ENCODE measurements at places on chromosomes 6 and 20. TPM values are rescaled to one million over a fixed set of nuclear protein-coding genes. Genes with fewer than 3 reads are reported as not detected.

The WFDC12 gene
- total RNA-seq, result not detected

The JARID2 gene
- 29.7 TPM for total RNA-seq

The C6orf118 gene
- 1.5 TPM for total RNA-seq

The EYA2 gene
- total RNA-seq, result 18.0 TPM

The HMGCLL1 gene
- 15.2 TPM for total RNA-seq

The ABCC10 gene
- total RNA-seq, result 18.3 TPM

The ATP6V1G2 gene
- 19.2 TPM for total RNA-seq

The PHACTR1 gene
- 21.8 TPM for total RNA-seq

The MEP1A gene
- total RNA-seq, result not detected

The C6orf52 gene
- total RNA-seq, result not detected

The SRSF3 gene
- total RNA-seq, result 254 TPM

The OR12D3 gene
- not detected for total RNA-seq

The RHAG gene
- 3.5 TPM for total RNA-seq

The SLC17A2 gene
- not detected for total RNA-seq

The HLA-DRB1 gene
- 6.3 TPM for total RNA-seq

The PRIM2 gene
- total RNA-seq, result 29.2 TPM

The CDS2 gene
- 70.8 TPM for total RNA-seq

The NUP153 gene
- total RNA-seq, result 60.5 TPM

The FGD2 gene
- total RNA-seq, result 13.2 TPM

The TGM3 gene
- total RNA-seq, result 0.66 TPM

The LTA gene
- not detected for total RNA-seq

The SLC13A3 gene
- 10.1 TPM for total RNA-seq

The CST9L gene
- not detected for total RNA-seq

The ABHD16B gene
- total RNA-seq, result not detected

The SLCO4A1 gene
- 8.0 TPM for total RNA-seq

The CPNE5 gene
- 10.8 TPM for total RNA-seq

The BPIFB6 gene
- total RNA-seq, result not detected

The GRM1 gene
- total RNA-seq, result 2.9 TPM

The DDO gene
- total RNA-seq, result 0.16 TPM

The KCNQ5 gene
- 2.7 TPM for total RNA-seq

The SRSF6 gene
- 156 TPM for total RNA-seq

The CAGE1 gene
- not detected for total RNA-seq

The COL20A1 gene
- total RNA-seq, result 4.7 TPM

The LINC00237 gene
- 2.1 TPM for total RNA-seq

The TOMM6 gene
- total RNA-seq, result 75.8 TPM

The NFATC2 gene
- total RNA-seq, result 5.1 TPM

The TPD52L1 gene
- 40.8 TPM for total RNA-seq

The TMEM200A gene
- total RNA-seq, result 31.0 TPM

The TRIM39 gene
- 11.2 TPM for total RNA-seq

The CDKN1A gene
- total RNA-seq, result 24.5 TPM

The TP53TG5 gene
- total RNA-seq, result not detected

The FAM83B gene
- 4.5 TPM for total RNA-seq

All from camera-type eye (tissue), 1 donor.